ENCODE measurements at places on chromosomes 1 and 21.

DNA sequence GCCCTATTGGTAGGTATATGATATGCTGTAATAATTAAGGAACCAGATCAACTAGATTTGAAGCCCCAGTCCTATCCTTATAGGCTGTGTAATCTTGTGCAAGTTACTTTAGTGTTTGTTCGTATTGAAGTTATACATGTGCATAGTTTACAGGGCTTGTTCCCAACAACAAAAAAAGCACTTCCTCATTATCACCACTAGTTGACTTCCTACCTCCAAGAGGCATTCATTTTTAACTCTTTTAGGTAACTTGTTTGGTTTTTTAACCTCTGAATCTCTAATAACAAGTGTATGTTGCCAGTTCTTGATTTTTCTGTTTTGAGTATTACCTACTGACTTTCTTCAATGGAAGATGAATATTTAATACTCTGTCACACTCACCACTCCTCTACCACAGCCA, 71.9 kb downstream of the ST3GAL3 start:
- DNase-seq = no peak

GRCh38 chr21:38952890-38953289, 147.2 kb downstream of the ETS2 start:
- no peak for DNase-seq

DNA sequence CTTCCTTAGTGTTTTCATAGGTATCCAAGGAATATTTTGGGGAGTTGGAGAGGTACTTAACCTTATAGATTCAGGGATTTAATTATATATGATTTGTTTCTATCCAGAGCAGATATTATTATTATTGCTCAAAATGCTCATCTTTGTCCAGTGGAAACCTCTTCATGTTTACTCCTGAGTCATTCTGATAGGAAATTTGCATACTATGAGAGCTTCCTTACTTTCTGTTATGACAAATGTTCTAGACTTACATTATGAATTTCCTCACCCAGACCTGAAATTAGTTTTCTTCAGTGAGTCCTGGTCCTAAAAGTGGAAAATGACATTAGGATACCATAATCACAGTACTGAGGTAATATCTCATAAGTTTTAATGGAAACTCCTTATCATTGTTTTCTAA, 57.5 kb upstream of the PLPPR5 start:
- DNase-seq = no peak

GRCh38 chr1:176994931-176995596, 169.4 kb downstream of the ASTN1 start:
- DNase-seq = no peak

DNA sequence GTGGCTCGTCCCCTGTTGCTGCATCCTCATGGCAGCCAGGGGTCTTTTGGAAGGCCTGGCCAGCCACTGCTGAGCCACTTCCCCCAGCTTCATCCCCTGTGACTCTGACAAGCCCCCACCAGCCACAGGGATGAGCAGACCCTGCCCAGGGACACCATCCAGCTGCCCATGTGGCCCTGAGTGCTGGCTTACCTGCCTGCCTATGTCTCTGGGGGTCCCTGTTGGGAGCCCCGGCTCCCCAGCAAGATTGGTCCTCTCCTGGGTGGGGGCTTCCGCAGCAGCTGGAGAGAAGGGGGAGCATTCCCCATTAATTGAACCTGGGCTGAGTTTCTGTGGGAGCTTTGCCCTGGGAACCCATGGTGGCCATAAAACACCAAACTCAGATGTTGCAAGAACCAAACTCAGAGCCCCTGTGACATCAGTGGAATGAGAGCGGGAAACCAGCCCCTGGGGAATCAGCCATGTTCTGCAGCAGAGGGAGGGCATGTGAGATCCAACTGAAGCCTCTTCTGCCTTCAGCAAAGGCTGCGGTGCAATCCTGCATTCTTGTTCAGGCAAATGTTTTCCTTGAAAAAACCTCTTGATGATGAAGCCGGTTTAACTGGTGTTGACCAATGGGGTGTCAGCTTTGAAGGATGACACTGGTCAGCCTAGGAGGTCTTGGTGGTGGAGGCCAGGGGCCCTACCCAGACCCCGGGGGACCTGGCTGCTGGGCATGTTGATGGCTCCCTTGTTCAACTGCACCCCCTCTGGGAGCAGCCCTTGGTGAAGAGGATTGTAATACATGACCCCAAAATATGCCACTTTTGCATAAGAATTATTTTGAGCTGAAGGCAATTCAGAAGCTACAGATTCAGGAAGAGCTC, 28.3 kb upstream of the COL18A1 start:
- DNase-seq = no peak

GRCh38 chr1:177646757-177647730, 322.8 kb downstream of the SEC16B start:
- DNase-seq = no peak

DNA sequence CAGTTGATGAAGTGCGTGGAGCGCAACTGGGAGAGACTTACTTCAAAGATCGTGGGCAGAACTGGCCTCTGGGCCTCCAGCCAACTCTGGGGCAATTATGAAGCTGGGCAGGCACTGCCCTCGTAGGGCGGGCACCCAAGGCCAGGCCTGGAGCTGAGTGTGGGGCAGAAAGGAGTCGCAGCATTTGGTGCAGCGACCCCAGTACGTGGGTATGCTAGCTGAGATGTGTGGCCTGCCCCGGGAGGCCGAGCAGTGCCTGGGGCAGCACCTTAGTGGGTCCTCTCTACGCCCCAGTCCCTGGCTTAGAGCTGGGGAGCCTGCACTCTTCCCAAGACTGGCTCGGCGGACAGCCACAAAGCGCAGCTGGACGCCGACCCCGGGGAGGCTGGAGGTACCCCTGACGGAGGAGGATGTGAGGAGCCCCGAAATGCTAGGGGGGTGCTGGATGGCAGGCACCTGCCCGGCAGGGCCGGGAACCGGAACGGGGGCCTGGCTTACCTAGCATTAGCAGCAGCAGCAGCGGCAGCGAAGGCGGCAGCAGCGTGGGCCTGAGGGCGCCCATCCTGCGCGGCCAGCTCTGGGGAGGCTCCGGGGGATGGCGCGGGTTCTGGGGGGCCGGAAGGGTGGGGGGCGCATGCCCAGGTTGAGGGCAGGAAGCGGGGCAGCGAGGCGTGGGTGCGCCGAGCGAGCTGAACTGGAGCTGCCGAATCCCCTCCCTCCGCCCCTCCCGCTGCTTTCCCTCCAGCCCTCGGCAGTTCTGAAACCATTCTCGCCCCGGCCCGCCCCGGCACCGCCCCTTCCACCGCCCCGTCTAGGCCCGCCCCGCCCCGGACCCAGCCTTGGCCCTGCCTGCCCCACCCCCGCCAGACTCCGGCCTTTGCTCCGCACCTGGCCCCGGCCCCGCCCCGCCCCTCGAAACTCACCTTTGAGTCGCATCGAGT, at the start of gene IGSF8:
Gene IGSF8 (minus strand): TSS at position 709 of the 941 bp plus-strand sequence. CDS start 147 bp downstream, at position 562.
- DNase-seq = peak; percentile 94

DNA sequence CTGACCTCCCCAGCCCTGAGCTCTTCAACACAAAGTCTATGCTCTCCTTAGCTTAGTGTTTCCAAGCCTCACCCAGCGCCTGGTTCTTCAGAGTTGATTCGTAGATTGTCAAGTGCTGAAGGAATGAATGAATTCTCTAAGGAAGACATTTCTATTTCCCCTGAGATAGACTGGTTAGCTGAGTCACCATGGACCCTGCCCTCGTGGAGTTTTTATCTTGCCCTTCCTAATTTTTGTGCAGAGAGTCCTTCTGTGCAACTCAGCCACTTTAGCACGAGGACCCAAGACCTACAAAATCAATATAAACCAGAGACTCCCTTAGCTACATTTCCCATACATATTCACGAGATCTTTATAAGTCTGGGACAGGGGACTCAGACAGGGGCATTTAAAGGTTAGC, 2.6 kb upstream of the CD244 start:
- no peak for DNase-seq

DNA sequence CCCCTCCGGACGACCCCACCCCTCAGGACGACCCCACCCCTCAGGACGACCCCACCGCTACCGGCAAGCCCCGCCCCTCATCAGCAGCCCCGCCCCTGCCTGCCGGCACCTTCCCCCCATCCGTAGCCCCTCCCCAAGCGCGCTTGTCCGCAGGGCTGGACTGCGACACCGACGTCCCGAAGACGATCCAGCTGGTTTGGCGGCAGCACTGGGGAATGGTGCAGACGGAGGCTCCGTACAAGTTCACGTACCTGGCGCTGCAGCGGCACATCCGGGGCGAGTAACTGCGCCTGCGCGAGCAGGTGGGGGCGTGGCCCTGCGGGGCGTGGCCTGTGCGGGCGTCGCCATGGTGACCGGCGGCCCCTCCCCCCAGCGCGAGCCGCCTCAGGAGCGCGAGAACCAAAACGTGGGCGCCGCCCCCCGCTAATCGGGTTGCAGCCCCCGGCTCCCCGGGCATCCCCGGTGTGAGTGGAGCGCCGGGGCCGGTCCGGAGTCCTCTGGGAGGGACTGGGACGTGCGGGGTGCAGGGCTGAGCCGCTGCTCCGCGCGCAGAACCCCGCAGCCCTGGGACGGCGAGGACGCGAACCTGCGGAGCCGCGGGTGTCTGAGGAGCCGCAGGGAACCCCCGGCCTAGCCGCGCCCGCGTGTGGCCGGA, 4.9 kb downstream of the RNF223 start:
- peak; percentile 88 for DNase-seq

GRCh38 chr1:53558739-53559315, 99.6 kb downstream of the DMRTB1 start:
- no peak for DNase-seq

GRCh38 chr1:204684206-204684570, 1.4 kb downstream of the LRRN2 start:
- DNase-seq = no peak

DNA sequence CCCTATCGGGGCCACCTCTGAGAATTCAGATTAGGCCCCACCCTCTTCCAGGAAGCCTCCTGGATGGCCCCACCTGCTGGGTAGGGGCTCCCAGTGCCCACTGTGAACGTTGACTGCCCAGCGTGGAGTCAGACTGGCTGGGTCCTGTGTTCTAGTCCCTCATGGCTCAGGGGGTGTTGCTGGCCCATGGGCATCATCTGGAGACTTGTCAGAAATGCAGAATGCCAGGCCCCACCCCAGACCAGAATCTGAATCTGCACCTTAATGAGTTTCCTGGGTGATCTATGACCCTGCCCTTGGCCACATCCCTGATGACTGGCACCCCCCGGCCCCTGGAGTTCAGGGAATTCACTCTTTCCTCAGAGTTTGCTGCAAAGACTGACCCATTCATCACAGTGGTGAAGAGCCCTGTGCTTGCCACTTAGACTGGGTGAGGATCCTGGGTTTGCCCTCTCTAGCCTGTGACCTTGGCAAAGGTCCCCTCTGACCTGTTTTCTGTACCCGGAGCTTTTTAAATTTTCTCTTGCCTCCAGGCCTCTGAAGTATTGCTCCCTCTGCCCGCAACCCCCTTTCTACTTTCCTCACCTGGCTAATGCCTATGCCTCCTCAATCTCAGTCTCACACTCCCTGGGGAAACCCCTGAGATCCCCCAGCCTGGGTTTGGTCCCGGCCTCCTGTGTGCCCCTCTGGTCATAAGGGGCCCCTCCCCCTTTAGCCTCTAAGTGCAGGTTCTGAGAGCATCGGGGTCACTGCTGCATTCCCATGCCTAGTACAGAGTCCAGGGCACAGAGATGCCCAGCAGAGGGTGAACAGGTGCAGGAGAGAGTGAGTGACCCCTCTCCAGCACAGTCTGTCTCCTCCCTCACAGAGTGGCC, 184.2 kb downstream of the MATN1 start:
- DNase-seq = no peak
